GM18507 (cell line): ENCODE measurements at places on chromosomes 4 and X.
A peak's percentile ranks its signal among the peaks of the same experiment; 100 is the strongest.

DNA sequence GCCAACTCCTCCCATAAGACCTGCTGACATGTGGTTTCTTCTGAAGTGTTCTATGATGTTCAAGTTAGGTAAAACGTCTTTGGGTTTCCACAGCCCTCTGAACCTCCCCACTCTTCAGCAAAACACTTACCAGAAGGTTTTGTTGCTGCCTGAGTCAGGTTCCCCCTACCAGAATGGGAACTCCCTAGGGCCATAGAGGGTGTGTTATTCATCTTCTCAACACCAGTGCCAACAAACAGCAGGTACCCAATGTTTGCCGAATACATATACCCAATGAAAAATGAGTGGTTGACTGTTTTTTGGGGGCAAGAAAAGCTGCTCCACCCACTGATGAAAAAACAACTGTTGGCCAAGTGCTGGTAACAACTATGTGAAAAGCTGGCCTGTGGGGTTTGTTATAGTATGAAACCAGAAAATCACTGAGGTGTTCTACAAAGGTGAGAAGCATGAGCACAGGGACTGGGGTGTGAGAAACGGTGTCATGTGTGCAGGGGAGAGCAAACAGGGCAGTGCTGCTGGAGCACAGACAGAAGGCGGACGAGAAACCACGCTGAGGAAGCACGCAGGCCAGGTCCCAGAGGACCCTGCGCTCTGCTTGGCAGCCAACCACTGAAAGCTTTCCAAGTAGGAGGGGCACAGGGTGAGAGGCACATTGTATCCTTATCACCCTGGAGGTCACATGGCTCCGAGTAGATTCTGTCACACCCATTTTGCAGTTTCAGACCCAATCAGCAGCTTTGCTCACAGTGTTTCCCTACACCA lies 28.8 kb downstream of the ATP8A1 start:
- peak; percentile 36 for DNase-seq

DNA sequence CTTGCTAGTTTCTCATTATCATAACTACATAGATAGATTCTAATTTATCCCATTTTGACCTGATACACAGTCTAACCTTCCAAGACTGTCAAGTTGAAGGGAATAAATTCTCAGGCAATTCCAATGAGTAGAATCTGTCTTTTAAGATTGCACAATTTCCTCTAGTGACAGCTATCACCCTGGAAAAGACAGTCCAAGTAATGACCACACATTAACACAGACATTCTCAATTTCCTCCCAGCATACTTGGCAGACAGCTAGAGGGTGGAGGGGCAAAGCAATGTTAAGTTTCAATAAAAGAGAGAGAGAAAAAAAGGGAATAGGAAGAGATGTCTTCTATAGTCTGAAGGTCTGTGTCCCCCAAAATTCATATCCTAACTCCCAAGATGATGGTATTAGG lies 234.7 kb downstream of the LDB2 start:
- DNase-seq: no peak

DNA sequence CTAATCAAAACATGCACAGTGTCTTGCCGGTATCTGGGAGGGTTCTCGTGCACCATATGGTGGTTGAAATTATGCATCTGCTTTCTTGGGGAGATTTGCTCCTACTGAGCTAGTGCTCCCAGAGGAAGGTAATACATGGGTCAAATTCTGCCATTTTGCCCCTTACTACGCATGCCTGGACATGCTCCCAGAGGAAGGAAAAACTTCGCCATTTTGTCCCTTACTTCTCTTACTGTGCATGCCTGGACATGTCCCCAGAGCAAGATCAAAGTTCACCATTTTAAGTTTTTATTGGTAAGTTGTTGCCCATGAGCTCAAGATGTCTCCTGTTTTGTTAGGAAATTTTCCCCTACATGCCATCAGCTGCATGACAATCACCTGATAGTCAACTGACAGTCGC lies 252.1 kb upstream of the KLHL4 start:
- no peak for DNase-seq

DNA sequence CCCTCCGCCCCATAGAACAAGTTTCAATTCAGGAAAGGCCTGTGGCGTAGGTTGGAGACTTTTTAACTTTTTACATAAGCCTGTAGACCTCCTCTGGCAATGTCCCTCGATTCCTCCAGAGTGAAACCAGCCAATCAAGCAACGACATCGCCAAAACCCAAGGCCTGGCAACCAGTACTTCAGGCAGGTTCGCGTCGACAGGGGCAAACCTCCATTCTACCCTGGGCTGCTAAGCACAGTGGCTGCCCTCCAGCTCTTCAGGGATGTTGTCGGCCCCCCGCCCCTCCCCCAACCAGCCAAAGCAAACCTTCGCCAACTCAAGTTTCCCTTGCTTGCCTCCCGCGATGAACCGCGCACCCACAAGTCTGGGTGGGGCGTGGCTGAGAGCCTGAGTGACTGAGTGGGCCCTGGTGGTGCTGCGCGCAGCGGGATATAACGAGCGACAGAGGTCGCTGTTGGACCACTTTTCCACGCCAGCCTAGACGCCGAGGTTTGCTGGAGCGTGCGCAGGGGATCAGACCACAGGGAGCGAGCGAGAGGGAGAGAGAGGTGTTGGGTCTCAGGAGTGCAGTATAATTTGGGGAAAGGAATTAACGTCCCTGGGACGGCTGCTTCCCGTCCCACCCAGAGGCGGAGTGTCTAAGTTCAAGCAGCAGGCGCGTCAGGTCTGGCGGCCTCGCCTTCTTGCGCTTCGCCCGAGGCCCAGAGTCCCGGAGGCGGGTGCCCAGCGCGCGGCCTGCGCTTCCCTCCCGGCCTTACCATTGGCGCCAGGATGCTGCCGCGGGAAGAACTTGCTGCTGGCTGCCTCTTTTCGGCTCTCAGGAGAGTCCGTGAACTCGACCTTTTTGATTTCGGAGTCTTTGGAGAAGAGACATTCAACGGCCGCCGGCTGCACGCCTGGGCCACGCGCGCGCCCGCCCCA lies 9.0 kb upstream of the PITX2 start:
- DNase-seq: peak; percentile 57

- no peak for DNase-seq
Observed at GRCh38 chr4:177902386-177902785, 460.1 kb upstream of the AGA start.

GRCh38 chr4:13990596-13991589 lies 363.4 kb upstream of the BOD1L1 start:
- DNase-seq: no peak

GRCh38 chrX:150213481-150214030 lies 149.6 kb upstream of the MAMLD1 start:
- DNase-seq: no peak

DNA sequence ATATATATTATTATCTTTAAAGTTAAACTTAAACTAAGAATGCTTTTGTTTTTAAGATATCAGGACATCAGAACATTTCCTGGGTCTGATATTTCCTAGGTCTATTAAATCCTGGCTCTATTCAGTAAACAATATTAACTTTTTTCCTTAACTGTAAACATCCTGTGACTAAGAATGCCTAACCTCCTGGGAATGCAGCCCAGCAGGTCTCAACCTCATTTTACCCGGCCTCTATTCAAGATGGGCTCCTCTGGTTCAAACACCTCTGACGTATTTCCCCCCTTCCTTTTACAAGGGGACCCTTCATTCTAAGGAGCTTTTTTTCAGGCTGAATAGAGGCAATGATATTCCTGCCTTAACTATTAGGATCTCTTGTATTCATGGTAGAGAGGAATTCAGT lies 35.8 kb upstream of the DYNLT3 start:
- no peak for DNase-seq
